Common myeloid progenitor, CD34-positive (primary cell): ENCODE measurements at places on chromosomes 3 and 15.
A peak's percentile ranks its signal among the peaks of the same experiment; 100 is the strongest.

GRCh38 chr3:45311953-45312801 is 76.2 kb upstream of the LARS2 start:
- H3K27me3 ChIP-seq = peaks cover 6% of the 10 kb centered on the region
- H3K36me3 ChIP-seq = no peaks in the 10 kb centered on the region
- H3K4me3 ChIP-seq = no peak overlapping the region
- no peaks in the 10 kb centered on the region for H3K4me1 ChIP-seq
- no peak overlapping the region for H3K27ac ChIP-seq

DNA sequence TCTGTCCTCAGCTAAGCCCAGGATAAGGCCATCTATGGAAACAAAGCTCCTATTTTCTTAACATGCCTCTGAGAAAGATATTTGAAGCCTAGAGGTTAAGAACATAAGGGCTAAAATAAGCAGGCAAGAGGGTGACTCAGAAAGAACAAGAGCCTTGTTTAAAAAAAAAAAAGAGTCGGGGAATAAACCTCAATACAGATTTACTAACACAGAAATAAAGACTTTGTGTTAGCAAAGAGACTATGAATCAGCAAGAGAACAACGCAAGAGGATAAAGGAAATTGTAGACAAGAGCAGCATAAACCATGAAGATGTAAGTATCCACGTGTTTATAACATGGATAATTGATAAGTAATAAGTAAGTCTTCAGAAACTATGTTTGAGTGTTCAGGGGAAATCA is 36.0 kb downstream of the RAB27A start:
- peak; percentile 59 for DNase-seq
- H3K4me3 ChIP-seq = no peak overlapping the region
- H3K36me3 ChIP-seq = no peaks in the 10 kb centered on the region

GRCh38 chr3:122104515-122105194 is 49.5 kb downstream of the CD86 start:
- no peak overlapping the region for H3K4me3 ChIP-seq
- no peaks in the 10 kb centered on the region for H3K27me3 ChIP-seq
- H3K4me1 ChIP-seq = peaks cover 7% of the 10 kb centered on the region
- no peak overlapping the region for H3K27ac ChIP-seq

DNA sequence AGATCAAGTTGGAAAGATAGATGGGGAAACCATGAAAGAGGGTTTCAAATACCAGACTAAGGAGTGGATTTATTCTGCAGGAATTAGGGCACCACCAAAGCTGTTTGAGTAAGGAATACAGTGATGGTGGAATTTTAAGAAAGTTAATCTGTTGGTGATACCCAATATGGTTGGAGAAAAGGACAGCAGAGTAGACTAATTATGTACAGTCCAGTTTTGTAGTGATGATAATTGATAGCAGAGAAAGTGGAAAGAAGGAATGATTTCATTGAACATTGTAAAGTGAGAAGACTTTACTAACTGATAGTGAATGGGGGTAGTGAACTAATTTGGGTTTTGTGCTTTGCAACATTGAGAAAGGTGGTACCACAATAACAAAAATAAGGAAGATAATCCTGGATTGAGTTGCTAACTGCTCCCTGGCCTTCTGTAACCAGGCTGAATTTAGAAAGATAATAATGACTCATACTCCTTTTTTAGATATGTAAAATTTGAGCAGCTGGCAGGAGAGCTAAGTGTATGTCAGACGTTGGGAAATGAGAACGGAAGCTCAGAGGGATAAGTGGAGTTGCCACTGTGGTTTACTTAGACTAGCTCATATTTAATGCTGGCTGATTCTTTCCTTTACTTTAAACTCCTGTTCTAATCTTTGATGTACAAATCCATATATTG is 16.9 kb downstream of the TCAIM start:
- H3K27me3 ChIP-seq = no peaks in the 10 kb centered on the region
- H3K4me1 ChIP-seq = no peaks in the 10 kb centered on the region
- no peak overlapping the region for H3K4me3 ChIP-seq
- DNase-seq = peak; percentile 47
- H3K36me3 ChIP-seq = peaks cover 3% of the 10 kb centered on the region

DNA sequence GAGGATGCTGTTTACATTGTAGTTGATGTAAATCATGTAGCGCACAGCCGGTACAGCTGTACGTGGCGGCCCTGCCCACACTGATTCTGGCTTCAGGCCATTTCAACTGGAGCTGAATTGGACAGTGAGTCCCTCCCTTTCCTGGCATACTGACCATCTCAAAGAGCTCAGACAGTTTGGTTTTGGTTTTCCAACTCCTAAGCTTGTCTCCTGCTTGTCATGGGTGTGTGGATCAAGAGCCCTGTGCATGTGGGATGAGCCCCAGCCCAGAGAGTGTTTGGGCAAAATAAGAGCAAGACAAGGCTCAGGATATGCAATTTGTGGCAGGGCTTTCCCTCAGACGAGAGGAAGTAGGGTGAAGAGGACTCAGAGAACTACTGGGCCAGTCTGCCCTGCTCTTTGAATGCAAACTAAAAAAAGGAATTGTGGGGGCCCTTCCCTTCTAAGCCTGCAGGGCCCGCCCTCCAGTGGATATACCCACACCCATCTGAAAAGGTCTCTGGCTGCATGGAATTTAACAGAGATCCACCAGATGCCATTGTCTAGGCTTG is 13.3 kb downstream of the ITGA11 start:
- no peaks in the 10 kb centered on the region for H3K27me3 ChIP-seq
- peak; percentile 15 for DNase-seq
- H3K4me1 ChIP-seq = peaks cover 13% of the 10 kb centered on the region
- H3K4me3 ChIP-seq = no peak overlapping the region
- no peaks in the 10 kb centered on the region for H3K36me3 ChIP-seq
- H3K27ac ChIP-seq = no peak overlapping the region

DNA sequence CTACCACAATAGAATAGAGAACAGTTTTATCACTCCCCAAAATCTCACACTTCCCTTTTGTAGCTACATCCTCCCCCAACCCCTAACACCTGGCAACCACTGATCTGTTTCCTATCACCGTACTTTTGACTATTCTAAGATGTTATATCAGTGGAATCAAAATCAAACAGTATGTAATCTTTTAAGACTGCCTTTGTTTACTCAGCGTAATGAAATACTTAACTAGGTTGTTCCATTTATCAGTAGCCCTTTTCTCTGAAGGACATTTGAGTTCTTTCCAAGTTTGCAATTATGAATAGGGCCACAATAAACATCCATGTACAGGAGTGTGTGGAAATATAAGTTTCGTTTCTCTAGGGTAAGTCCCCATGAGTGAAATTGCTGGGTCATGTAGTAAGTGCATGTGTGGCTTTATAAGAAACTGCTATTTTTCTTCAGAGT is 372.3 kb downstream of the SV2B start:
- DNase-seq = peak; percentile 88
- H3K27ac ChIP-seq = no peak overlapping the region
- H3K4me3 ChIP-seq = no peak overlapping the region
- H3K36me3 ChIP-seq = no peaks in the 10 kb centered on the region
- peaks cover 8% of the 10 kb centered on the region for H3K4me1 ChIP-seq

DNA sequence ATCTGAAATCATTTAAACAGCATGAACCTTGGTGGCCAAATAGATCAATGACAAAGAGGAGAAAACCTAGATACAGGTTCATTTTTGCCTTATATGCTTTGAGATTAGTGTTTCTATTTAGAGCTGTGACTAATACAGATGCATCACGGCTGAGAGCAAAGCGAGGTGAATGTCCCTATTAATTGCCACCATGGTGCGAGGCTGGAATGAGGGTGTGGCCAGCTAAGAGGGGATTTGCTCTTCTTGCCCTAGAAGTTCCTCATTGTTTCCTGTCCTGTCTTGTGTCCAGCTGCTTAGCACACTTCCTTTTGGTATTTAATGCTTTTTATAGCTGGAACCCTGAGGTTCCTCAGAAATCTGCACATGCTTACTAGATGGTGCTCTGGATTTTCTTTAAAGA is 339.1 kb upstream of the RGMA start:
- no peak for DNase-seq
- no peaks in the 10 kb centered on the region for H3K36me3 ChIP-seq
- H3K27ac ChIP-seq = no peak overlapping the region
- H3K4me1 ChIP-seq = no peaks in the 10 kb centered on the region

- H3K27ac ChIP-seq = no peak overlapping the region
- H3K4me3 ChIP-seq = no peak overlapping the region
- H3K4me1 ChIP-seq = no peaks in the 10 kb centered on the region
- H3K36me3 ChIP-seq = no peaks in the 10 kb centered on the region
- DNase-seq = no peak
Observed at GRCh38 chr3:10700821-10701220, 115.2 kb upstream of the SLC6A11 start.

DNA sequence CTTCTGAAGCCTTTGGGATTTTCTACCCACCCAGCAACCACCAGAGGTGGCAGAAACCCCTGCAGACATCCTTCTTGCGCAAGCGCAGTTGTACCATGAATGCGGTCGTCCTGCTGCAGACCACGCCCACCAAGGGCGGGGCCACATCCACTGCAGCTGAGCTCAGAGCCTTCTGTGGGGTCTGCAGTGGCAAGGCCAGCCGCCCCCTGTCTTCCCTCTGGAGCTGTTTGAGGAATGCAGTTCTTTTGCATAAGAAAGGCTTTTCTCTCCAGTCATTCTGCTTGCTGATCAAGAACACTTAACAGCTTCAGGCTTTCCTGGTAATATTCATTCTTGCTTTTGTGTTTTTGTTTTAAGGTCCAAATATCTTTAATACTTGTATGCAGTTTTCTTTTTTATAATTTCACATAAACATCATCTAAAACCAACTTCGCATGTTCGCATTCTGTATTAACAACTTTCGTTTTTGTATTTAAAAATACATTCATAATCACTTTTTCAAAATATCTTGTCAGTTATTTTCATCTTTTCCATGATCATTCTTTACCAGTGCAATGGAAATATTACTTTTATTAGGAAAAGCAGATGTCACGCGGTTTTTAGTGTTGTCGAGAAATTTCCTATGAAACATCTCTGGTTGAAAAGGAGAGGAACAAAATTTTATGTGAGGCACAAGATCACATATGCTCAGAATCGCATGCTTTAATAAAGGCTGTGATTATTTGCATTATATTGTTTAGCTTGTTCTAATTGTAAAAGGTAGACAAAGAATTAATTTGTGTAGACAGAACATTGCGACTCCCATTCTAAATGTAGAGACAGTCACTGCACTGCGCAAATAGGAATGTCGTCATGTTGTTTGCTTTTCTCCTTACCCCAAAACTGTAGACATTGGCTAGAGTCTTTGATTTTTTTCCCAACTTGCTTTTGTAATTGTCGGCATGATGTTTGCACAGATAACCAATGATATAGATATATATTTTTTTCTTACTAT is 98.1 kb upstream of the SNRPN start:
- DNase-seq = no peak
- no peak overlapping the region for H3K27ac ChIP-seq
- H3K4me1 ChIP-seq = no peaks in the 10 kb centered on the region
- peaks cover 2% of the 10 kb centered on the region for H3K27me3 ChIP-seq

DNA sequence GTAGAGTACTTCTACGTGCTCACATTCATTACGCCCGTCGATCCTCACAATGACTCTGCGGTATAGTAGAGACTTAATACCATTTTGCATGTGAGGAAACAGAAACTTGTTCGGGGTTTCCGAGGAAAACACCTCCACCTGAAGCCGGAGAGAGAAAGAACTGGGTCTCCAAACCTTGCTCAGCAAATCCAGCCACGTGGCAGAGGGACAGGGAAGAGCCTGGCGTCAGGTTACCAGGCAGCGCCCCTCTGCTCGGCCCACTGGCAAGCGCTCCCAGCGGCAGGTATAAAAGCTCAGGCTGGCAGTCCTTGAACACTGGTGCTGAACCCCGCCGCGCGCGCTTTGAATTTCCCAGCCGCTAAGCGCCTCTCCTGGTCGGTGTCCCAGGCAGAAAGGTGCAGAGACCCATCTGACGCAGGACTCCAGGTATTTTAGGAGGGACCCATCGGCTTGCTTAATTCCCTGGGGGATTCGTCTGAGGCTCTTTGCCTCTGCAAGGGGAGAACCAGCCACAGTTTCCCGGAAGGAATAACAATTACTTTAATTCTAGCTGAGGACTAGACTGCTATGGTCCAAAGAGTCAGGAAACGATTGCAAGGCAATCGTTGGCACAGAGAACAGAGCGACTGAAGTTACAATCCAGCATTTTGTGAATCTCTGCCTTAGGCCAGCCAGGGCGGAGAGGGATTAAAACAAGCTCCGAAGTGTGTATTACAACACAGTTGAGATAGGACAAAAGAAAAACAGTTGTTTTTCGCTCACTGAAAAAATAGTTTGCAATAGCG is at the start of gene C2CD4A:
Gene C2CD4A, plus strand, starts transcription at position 315 of the 785 bp plus-strand sequence. CDS start 637 bp downstream, outside the sequence.
- peaks cover 6% of the 10 kb centered on the region for H3K4me1 ChIP-seq
- peak within 1 kb of the TSS; percentile 66 for H3K4me3 ChIP-seq
- peak; percentile 56 for DNase-seq
- H3K27me3 ChIP-seq = peaks cover 10% of the 10 kb centered on the region

- no peak overlapping the region for H3K4me3 ChIP-seq
- no peaks in the 10 kb centered on the region for H3K36me3 ChIP-seq
- H3K27ac ChIP-seq = no peak overlapping the region
Observed at GRCh38 chr3:61562721-61563312, 1.4 kb downstream of the PTPRG start.

DNA sequence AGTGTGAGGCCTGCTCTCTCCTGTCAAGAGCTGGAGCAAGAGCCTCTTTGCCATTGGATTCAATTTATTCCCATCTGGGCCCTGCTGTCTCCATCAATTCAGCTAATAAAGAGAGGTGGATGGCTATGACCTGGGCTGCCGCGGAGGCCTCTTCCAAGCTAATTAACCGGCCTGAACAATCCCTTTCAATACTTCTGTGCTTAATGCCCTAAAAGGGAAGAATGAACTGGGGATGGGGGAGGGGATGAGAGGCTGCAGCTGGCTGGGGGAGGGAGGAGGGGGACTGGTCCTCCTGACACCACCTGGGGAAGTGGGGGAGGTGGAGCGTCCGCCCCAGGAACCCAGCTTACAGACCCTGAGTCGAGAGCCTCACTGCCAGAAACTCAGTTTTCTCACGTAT is 33.4 kb upstream of the PRR23E start:
- H3K27me3 ChIP-seq = no peaks in the 10 kb centered on the region
- no peak overlapping the region for H3K27ac ChIP-seq
- no peaks in the 10 kb centered on the region for H3K36me3 ChIP-seq
- no peaks in the 10 kb centered on the region for H3K4me1 ChIP-seq
- DNase-seq = no peak
- no peak overlapping the region for H3K4me3 ChIP-seq

- H3K27ac ChIP-seq = no peak overlapping the region
- no peaks in the 10 kb centered on the region for H3K27me3 ChIP-seq
- H3K4me3 ChIP-seq = no peak overlapping the region
- no peaks in the 10 kb centered on the region for H3K4me1 ChIP-seq
Observed at GRCh38 chr15:87219650-87220615, 1036.6 kb downstream of the NTRK3 start.

DNA sequence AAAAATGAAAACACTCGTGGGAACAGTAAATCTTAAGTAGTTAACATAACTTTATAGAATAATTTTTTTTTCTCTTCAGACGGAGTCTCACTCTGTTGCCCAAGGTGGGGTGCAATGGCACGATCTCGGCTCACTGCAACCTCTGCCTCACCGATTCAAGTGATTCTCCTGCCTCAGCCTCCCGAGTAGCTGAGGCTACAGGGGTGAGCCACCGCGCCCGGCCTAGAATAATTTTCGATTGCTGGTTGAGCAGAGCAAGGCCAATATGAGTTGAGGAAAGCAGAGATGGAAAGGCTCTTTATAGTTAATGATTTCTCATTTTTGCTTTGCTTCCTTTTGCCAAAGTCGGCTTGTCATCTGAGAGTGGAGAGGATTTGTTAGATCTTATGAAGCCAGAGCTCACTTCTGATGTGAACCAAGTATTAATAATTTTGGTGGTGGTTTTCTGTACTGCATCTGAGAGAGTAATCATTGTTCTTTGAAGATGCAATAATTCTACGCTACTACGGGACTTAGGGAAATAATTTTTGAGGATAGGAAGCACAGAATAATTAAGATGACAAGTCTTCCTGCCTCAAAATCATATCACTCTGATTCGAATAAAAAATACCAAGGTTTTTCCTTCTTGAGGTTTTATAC is 1.6 kb upstream of the GOLM2 start:
- no peaks in the 10 kb centered on the region for H3K27me3 ChIP-seq
- H3K4me3 ChIP-seq = peak overlapping the region; percentile 82
- no peaks in the 10 kb centered on the region for H3K36me3 ChIP-seq
- DNase-seq = peak; percentile 32
- peaks cover 25% of the 10 kb centered on the region for H3K4me1 ChIP-seq
- H3K27ac ChIP-seq = peak overlapping the region; percentile 93
